Muscle of arm (tissue), 14 donors: ENCODE measurements at places on chromosomes 12 and 14.
A peak's percentile ranks its signal among the peaks of the same experiment; 100 is the strongest.

DNA sequence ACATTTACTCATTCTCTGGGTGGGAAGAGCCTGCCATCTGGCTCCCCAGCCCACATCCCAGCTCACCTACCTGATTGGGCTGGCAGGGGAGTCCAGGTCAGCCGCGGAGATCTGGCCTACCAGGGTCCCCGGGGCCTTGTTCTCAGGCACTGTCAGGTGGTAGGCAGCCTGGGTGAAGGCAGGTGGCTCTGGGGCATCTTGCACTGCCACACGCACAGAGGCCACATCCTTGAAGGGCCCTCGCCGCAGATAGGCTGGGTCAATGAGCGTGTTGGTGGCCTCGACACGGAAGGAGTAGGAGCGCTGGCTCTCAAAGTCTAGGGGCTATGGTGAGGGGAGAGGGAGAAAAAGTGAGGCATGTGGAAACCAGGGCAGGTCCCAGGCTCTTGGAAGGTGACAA, 3.9 kb downstream of the CDH24 start:
- DNase-seq = no peak

DNA sequence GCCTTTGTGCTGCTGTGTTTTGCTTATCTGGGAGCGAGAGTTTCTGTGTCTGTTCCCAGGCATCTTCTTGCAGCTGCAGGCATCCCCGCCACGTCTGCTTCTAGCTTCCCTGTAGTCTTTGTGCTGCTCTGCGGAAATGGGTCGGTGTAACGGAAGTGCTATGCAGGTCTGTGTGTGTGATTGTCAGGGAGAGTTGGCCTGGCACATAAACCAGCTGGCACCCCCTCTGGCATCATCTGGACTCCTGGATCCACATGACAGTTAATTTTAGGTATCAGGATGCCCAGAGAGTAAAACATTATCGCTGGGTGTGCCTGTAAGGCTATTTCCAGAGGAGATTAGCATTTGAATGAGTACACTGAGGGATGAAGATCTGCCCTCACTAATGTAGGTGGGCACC, 9.4 kb upstream of the OASL start:
- no peak for DNase-seq

- DNase-seq = no peak
Observed at GRCh38 chr14:54148251-54148650, 191.6 kb upstream of the BMP4 start.

- DNase-seq = no peak
Observed at GRCh38 chr12:89676930-89677329, 31.7 kb downstream of the ATP2B1 start.

DNA sequence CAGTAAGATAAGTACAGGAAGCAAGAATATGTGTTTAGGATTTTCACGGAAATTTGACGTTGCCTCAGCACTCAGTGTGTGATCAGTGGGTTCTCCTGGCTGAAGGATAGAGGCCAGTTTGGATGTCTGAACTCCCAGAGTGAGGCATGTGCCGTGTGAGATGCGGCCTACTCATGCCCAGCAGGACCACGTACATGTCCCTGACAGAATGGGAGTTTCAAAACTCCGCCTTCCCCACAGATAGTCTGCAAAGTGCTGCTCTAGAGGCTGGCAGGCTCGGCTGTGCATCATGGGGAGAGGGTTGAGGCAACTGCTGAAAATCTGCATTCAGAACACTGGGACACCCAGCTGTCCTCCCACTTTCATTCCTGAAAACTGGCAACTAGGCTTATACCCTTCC, 58.3 kb downstream of the NINJ2 start:
- DNase-seq = no peak

GRCh38 chr12:26723379-26724308, 109.3 kb downstream of the ITPR2 start:
- DNase-seq = no peak

DNA sequence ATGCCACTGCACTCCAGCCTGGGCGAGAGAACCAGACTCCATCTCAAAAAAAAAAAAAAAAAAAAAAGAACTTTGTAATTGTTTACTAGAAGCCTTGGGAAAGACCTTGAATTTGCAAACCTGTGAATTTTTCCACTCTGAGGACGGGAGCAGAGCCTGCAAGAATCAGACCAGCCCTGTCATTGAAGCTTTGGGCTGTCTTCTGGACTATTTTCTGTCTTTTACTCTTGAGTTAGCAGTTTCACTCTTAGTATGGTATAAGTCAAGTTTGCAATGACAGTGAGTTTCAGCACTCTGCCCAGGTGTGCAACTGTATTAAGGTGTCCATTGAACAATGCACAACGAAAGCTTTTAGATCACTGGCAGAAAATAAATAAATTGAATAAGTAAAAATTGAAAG, 81.4 kb upstream of the KRAS start:
- no peak for DNase-seq

GRCh38 chr12:89783359-89784060, 74.9 kb upstream of the ATP2B1 start:
- DNase-seq = peak; percentile 39

DNA sequence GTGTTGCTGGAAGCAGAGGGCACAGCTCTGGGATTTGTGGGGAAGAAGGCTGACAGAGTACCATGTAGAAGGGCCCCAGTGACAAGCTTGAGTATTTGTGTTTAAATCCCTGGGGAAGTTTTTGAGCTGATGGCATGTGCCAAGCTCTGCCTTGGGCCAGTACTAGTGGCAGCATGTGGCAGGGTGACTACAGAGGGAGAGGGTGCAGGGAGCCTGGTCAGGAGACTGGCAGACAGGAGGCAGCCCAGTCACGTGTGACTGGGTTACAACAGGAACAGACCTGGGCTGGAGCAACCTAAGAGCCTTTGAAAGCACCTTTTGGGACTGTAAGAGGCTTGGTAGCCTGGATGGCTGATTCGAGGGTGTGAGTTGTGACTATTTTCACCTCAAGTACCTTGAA, 112.1 kb downstream of the TSPAN9 start:
- DNase-seq = no peak

DNA sequence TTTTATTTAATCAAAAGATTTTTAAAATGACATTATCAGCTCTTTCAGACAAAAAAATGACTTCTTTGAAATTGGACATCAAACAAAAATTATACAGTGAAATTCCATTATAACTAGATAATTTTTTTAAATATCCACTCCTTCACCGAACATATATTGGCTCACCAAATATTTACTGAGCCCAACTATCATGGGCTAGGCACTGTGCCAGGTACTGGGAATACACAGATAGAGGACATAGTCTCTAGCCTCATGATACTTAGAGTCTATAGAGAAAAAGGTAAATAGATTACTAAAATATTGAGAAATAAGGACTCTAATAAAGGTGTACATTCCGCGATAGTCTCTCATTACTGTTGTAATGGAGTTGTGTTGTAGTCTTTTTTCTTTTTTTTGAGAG, 219.9 kb downstream of the SEC23A start:
- no peak for DNase-seq

DNA sequence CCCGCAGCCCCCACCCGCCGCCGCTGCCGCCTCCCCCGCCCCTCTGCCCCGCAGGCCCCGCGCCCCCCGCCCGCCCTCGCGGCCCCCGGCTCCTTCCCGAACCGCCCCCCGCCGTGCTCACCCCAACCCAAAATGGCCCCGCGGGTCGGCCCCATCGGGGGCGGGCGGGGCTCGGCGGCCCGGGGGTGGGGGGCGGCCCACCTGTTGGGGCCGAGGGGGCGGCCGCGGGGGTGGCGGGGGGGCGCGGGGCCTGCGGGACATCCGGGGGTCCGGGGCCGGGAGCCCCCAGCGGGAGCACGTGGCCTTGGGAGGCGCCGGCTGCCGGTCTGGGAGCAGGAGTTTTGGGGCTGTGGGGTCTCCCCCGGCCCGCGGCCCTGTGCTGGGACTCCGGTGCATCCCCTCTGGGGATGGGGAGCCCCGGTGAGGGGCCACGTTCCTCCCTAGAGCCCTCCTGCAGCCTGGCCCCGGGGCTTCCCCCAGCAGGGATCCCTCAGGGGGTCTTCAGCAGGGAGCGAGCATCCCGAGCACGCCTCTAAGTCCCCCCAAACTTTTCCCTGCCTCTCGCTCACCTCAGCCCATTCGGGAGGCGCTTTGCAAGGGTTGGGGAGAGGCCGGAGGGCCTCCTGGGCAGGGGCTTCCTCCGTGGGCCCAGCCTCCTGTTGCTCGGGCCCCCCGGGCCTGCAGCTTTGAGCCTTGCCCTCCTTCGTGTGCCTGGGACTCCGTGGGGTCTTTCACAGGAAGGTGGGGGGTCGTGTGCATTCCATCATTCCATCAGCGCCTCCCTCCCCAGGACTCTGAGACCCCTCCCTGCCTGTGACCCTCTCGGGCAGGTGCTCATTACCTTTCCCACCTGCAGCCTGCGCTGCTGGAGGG, 710 bp downstream of the MTA1 start:
- no peak for DNase-seq

GRCh38 chr12:50580436-50580835, 75.7 kb downstream of the DIP2B start:
- no peak for DNase-seq

DNA sequence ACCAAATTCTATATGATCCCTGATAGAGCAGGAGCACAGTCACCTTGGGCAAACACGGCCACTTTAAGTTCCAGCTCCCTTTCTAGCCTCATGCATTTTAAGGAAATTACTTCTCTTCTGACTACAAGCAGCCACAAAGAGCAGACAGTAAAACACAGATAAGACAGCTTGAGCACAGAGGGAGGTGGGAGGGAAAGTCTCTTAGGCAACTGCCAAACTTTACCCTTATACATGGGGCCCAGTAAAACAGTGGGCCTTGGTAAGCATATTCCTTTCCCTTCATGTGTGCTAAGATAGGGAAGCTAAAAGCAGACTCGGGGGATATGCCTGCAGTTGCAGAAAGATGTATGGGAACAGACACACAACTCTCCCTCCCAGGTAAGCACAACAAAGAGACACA, 235.9 kb downstream of the CPNE8 start:
- DNase-seq = no peak

DNA sequence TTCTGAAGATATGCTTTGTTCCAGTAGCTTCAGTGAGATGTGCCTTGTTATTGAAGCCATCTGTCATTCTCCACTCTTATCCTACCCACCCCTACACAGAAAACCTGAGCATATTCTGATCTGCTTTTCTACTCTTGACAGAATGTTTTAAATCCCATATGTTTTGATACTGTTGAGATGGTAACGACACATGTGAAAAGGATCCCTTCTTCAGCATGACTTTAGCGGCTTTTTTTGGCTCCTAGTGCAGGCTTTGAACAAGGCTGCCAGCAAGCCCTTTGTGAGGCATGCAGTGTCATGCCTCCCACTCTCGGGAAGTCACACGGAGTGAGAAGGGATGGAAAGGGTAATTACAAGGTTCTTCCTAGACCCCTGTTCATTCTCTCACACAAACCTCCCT, 228.8 kb upstream of the RGS6 start:
- DNase-seq = peak; percentile 76

- DNase-seq = no peak
Observed at GRCh38 chr12:74602881-74603672, 65.4 kb downstream of the ATXN7L3B start.

DNA sequence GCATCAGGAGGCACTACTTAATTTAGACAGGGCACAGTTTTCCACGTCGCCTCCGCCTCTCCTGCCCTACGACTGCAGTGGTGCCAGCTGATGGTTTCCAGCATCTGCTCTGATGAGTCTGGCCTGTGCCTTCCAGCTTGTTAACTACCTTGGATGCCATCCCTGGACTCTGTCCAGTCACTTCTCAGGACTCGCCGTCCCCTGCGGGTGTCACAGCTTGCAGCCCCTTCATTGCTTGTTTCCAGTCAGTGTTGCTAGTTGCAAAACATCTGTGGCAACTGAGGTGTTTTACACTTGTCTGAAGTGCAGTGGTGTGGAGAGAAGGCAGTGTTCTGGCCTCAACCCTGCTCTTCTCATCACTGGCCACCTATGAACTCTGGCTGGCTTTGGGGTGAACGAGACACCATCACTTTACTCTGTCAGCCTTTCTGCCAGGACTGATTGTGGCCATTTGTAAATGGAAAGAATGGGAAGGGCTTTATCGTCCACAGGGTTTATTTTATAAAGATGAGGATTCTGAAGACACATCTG, 8.3 kb downstream of the ADGRD1 start:
- peak; percentile 60 for DNase-seq

DNA sequence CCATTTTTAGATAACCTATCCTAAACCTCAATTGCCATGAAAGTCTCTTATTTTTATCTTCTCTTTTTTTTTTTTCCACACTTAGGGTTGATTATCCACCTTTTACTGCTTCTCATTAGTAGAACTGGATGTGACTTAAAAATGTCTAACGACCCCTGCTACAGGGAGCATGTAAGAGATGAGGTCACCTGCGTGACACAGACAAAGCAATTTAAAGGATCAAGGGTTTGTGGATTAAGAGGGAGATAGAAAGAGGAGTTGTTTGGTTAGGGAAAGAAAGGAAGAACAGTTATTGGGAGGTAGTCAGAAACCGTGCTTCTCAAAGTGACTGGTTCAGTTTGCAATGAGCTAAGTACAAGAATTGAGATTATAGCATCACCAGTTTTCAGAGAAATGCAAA, 239.1 kb downstream of the ALX1 start:
- no peak for DNase-seq

GRCh38 chr14:82190742-82191141, 657.1 kb upstream of the SEL1L start:
- DNase-seq = no peak

DNA sequence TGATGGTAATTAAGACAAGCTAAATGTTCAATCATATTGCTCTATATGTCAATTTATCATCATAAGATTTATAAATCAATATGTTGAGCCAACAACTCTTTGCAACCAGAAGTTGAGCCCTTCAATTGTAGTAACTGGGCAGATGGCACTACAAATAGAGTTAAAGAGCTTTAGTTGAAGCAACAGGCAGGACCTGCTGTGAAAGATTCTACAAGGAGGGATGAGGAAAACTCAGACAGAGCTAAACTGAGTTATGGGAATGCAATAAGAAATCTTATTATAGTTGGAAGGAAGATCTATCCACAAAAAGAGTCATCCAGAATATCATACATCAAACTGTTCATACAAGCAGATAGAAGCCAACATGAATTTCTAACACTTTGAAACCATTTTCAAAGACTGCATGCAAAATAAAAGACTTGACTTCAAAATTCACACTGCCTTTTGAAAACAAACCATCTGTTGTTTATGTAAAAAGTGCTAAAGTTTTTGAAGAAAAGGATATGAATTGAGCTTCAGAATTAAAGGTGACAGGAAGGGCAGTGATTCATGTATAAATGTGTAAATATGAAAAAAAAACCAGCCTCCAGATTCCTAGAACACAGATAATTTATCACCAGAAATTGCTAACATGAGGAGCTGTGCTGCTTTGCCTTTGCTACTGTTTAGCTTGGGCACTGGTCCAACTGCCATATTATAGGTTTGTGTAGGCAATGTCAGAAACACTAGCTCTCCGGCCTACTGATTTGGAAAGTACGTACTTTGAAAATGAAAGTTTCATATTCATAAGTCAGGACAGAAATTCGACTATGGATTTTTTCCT, 133.2 kb downstream of the SLC35F4 start:
- peak; percentile 10 for DNase-seq
